ENCODE measurements at places on chromosomes 1 and 21.

DNA sequence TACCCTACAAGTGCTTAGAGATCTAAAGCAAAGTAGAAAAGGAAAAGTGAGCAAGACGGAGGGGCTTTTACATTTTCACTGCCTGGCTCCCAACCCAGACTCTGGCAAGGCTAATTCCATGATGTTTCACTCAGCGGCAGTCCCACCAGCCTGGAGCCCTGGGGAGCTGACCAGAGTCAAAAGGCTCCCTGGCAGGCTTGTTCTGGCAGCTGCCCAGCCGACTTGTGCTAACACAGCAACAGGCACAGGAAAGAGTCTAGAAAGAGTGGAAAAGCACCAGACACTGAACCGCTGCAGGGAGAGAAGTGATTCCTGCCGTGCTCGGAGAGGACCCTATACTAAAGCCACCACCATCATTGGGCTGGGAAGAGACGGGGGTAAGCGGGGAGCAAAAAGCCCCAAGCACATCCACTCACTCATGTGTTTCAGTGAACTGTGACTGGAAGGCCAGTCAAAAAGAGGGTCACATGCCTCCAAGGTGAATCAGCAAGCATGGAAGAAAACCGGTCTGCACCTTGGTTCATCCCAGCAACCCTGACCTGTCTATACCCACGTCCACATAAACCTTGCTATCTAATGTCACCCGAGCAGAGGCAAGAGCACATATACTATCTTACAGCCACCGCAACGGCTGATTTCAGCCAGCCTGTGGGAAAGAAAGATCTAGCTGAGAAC, 8.0 kb downstream of the SMIM12 start:
- DNase-seq = no peak

GRCh38 chr1:212466898-212467650, 34.4 kb downstream of the NENF start:
- DNase-seq = peak; percentile 83

GRCh38 chr1:231284441-231284840, 43.4 kb downstream of the GNPAT start:
- no peak for DNase-seq

DNA sequence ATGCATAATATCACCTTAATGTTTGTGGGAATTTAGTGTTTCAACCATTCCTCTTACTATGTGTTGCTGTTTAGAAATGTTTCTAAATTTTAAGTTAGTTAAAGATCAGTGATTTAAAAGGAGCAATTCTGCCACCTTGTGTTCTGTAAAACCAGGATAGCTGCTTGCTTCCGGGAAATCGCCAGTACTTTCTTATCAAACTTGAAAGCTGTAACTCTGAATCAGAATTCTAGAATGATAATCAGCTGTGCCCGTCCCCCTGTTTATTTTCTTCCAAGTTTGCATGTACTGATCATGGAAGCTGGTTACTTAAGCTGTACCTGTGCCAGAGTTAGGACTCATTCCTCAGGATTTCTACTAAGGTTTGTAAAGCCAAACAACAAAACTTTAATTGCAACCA, 656.4 kb downstream of the LTN1 start:
- DNase-seq = no peak

DNA sequence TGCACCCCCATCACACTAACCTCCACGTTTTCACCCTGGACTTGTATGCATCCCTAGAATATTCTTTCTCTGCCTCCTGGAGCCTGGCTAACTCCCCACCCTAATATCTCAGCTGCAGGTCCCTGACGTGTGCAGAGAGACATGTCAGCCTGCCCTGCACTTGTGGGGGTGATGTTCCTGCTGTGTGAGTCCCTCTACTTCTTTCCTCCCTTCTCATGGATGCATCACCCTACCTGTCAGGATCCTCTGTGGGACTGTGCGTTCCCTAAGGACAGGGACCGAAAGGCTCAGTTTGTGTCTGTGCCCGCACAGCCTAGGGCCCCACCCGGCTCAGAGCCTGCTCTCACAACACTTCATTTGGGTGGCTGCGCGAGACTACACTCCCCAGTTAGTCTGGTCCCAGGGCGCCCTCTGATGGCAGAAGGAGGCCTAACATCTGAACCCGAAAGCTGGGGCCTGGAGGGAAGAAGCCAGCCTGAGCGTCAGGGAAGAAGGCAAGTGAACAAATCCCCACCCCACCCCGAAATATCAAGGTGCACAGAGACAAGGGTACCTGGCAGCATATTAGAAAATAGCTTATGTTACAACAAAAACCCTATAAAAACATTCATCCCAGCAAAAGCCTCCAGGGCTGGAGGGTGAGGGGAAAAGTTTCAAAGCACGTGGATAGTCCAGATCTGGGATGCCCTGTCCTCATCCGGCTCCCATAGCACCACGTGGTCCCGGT, 3.7 kb downstream of the CD52 start:
- peak; percentile 98 for DNase-seq

DNA sequence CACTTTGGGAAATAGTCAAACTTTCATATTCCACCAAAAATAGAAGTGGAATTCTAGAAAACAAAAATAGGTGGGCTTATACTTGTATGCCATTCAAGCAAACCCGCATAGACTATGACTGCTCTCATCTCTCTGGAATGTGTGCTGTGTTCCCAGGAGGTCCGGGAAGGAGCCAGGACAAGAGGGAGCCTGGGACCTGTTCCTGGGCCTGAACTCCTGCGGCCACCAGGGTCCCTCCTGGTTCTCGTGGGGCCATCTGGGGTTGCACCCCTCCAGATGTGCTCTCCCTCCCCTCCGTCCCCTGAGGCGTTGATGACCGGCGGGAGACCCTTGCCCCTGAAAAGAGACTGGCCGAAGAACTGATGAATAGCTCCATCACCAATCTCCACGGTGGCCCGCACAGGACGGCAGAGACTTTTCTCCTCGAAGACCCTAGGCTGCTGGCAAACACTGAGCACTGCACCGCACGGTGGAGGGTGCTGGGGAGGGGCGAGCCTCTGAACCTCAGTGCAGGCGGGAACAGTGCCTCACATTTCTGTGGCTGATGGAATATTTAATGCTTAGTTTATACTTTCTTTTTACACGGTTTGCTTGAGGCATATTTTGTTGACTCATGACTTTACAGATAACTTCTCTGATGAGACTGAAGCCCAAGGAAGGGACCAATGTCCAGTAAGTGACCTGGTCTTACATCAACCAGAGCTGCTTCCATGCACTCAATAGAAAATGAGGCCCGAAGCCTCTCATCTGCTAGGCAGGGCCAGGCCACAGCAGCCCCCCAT, 9.6 kb upstream of the ADARB1 start:
- no peak for DNase-seq

DNA sequence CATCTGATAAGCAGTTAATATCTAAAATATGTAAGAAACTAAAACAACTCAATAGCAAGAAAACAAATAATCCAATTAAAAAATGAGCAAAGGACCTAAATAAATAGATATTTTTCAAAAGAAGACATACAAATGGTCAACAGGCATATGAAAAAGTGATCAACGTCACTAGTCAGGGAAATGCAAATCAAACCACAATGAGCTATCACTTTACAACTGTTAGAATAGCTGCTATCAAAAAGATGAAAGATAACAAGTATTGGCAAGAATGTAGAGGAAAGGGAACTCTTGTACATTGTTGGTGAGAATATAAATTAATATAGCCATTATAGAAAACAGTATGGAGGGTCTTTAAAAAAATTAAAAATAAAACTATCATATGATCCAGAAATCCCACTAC, 40.7 kb upstream of the NEK7 start:
- no peak for DNase-seq

GRCh38 chr1:92786111-92786901, 1.4 kb upstream of the EVI5 start:
- DNase-seq = no peak

GRCh38 chr1:111221633-111222291, 5.8 kb upstream of the CHI3L2 start:
- DNase-seq = no peak

DNA sequence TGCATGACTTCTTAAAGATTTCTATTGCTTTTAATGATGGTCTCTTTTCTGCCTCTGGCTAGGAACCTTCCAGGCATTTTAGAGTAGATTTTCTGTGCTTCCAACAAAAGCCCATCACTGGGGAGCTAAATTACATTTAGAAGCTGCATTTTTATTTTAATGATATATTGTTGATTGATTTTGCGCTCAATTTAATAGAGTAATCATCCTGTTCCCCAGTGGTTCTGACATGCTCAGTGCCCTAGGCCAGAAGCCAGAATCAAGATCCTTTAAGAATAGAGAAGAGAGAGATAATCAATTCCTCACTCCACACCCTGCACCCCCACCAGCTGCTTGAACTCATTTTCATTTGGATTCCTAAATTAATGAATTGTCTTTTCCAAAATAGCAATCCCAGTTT, 97.8 kb downstream of the PCP4 start:
- no peak for DNase-seq

GRCh38 chr1:75233302-75233929, 99.2 kb downstream of the LHX8 start:
- no peak for DNase-seq

DNA sequence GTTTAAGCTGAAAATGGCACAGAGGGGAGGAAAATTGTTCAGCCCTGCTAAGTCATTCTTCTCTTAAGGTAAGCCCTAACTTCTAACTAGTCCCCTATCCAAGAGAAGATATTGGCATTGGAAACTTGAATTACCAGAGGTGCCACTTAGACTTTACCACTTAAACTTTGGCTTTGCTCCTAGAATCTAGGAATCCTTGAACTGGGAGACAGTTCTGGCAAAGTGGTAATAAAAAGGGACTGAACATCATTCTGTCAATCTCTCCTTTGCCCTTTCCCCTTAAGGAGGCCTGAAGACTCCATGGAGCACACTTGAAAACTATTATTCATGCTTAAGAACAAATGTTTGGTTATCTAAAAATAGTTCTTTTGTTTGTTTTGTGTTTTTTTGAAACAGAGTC, 8.4 kb downstream of the ATP1A4 start:
- DNase-seq = no peak

- peak; percentile 70 for DNase-seq
Measured at GRCh38 chr1:8364528-8365442, 46.9 kb downstream of the SLC45A1 start.

GRCh38 chr1:227907439-227908015, 40.2 kb downstream of the WNT9A start:
- no peak for DNase-seq

GRCh38 chr1:215192306-215192705, 109.8 kb downstream of the KCNK2 start:
- DNase-seq = peak; percentile 19

DNA sequence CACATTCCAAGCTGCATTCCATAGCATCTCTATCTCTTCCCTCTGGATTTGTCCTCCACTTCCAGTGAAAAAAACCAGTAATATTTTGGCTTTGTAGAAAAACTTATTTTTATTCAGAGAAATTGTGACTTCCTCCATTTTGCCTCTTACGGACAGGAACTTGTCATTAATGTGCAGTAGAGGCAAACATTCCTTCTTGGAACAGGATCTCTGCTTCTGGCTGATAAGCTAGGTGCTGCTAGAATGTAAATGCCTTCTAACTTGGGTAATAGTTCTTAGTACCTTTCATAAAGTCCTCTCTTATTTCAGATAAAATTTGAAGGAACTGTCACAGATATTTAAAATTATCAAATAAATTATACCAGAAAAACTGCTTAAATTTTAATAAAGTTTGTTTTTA, 707.8 kb downstream of the USP25 start:
- DNase-seq = no peak

GRCh38 chr1:231684356-231685244, 58.0 kb downstream of the DISC1 start:
- no peak for DNase-seq

- no peak for DNase-seq
Measured at GRCh38 chr1:66778969-66779368, 22.1 kb downstream of the INSL5 start.

DNA sequence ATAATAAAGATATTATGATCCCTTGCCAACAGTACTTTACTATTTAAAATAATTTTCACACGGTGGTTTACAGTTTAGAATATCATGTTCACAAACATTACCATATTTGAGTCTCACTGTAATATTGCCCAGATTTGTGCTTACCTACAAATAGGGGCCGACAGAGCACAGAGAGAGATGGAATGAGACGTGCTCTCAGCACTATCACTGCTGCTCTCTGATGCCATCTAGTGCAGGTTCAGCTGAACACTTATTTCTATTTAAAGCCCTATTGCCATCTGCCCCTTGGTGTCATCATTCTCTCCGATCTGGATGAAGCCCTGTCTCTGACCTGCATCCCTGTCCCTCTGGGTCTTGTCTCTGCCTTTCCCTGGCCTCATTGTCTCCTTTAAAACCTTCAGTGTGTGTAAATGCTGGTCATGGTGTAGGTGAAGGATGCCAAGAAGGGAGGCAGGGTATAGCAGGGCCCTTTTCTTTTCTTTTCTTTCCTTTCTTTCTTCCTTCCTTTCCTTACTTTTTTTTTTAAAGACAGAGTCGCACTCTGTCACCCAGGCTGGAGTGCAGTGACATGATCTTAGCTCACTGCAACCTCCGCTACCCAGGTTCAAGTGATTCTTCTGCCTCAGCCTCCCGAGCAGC, 6.9 kb upstream of the GPATCH4 start:
- peak; percentile 88 for DNase-seq

DNA sequence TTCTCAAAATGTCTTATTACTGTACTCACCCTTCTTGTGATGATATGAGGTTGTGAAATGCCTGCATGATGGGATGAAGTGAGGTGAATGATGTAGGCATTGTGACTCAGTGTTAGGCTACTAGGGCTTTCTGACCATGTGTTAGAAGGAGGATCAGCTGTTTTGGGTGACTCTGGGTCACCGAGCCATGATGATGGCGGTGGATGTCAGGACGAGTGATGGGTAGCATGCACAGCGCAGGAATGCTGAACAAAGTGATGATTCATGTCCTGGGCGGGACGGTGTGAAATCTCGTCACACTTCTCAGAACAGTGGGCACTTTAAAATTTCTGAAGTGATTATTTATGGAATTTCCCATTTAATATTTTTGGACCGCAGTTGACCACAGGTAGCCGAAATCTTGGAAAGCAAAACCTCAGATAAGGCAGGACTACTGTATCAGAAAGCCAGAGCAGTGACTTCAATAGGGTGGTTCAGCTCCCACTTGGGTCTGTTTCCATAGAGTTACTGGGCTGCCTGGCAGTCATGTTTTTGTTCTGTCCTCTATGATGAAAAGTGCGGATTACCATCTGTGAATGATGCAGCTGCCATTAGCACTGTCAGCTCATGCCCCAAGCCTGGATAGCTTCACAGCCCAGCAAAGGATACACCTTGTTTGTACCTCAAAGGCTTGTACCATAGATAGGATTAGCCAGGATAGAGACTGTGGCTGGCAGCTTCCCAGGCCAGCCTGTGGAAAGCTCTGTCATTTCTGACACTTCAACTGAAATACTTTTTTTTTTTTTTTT, 26.6 kb downstream of the IL6R start:
- peak; percentile 89 for DNase-seq

DNA sequence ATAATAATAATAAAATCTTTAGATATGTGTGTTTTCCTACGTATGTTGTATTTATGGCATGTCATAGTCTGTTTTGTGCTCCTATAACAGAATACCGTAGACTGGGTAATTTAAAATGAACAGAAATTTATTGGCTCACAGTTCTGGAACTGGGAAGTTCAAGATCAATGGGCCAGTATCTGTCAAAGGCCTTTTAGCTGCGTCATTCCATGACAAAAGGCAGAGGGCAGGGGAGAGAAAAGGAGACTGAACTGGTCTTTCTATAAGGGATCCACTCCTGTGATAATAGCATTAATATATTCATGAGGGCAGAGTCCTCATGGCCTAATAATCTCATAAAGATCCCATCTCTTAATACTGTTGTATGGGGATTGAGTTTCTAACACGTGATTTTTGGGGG, 7.1 kb upstream of the SFT2D2 start:
- DNase-seq = no peak

GRCh38 chr1:230958370-230958769, 20.3 kb downstream of the TTC13 start:
- no peak for DNase-seq
